ENCODE measurements at places on chromosomes 3 and 15. TPM values are rescaled to one million over a fixed set of nuclear protein-coding genes. Genes with fewer than 3 reads are reported as not detected.

The LRTM1 gene
- not detected for total RNA-seq

DNA sequence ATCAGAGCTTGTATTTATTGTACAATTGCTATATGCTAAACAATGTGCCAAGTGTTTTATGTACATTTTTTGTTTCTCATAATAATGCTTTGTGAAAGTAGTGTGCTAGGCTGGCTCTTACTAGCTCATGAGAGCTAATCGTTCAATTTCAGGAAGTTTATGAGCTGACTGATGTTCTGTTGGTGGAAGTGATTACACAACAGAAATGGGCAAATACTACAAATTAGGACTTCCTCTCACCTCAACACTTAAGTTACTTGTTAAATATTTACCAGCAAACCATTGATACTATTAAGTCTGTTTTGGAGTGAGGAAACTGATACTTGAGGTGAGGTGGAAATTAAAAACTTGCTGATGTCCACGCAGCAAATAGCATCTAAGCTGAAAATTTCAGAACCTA, 32.3 kb downstream of the SLC9C1 start:
- no peak for DNase-seq

- DNase-seq = no peak
Observed at GRCh38 chr3:104896624-104897023, 470.1 kb upstream of the ALCAM start.

The SEMA3G gene
- total RNA-seq = 16.6 TPM

- no peak for DNase-seq
Observed at GRCh38 chr3:151198849-151199248, 4.2 kb downstream of the GPR171 start.

The ANO10 gene
- 24.6 TPM for total RNA-seq

GRCh38 chr3:51510996-51511395, 11.2 kb upstream of the DCAF1 start:
- no peak for DNase-seq

Data from esophagus muscularis mucosa (tissue), 4 donors.